Activated CD4-positive, alpha-beta T cell treated with anti-CD3 and anti-CD28 coated beads, Interleukin-2, amount 10 ng/mL, durations not matched to agents 24 days and 14 days (primary cell): ENCODE measurements at places on chromosomes 4 and X.

- no peak for DNase-seq
Measured at GRCh38 chr4:24475756-24476155, 108.6 kb downstream of the DHX15 start.

- no peak for DNase-seq
Measured at GRCh38 chrX:140123446-140123845, 158.1 kb upstream of the CXorf66 start.

- DNase-seq: no peak
Measured at GRCh38 chr4:5709207-5709575, 832 bp upstream of the EVC2 start.

GRCh38 chr4:87087015-87087414, 133.4 kb downstream of the KLHL8 start:
- DNase-seq: no peak
